ENCODE measurements at places on chromosomes 3 and 15.

DNA sequence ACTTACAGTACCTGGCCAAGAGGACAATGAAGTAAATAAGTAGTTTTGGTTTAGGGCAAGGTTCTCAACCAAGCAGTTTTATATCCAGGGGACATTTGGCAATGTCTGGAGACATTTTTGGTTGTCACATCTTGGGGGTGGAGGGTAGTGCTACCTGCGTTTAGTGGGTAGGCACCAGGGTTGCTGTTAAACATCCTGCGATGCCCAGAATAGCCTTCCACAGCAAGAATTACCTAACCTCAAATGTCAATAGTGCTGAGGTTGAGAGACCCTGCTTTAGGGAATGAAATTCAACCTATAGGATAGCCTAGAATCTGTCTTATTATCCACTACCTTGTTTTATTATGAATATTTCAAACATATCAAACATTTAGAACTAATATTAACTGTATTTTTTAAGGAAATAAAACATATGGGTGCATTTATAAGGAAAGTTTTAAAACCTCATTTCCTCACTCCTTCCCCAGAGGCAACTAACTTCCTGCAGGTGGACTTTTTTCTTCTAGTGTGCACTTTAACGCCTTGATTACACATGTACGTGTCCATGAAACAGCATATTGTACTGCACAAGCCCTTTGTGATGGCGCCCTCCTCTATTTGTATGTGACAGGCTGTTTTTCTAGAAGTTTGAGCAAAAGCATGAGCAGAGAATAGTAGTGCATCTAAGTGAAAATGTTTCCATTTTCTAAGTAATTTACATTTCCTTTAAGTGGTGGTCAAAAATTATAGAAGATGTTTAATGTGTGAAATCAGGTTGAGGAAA is 57.1 kb downstream of the TRAK1 start:
- no peak for DNase-seq

- no peak for DNase-seq
Observed at GRCh38 chr3:80068459-80068858, 300.7 kb upstream of the ROBO1 start.

GRCh38 chr3:27686642-27687041 is 35.5 kb downstream of the EOMES start:
- peak; percentile 54 for DNase-seq

DNA sequence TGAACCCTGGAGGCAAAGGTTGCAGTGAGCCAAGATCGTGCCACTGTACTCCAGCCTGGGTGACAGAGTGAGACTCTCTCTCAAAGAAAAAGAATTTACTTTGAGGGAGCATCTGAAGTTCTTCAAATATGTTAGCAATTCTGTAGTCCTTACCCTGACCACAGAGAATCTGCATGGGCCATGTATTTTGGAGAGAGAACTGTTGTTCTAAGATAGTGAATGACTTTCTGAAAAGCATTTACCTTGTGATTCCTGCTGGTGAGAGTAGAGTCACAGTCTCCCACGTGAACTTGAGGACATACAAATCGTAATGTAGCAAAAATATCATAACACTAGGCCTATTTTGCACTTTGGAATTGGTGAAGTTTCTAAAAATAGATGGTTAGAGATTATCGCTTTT is 3.9 kb downstream of the BRK1 start:
- no peak for DNase-seq

DNA sequence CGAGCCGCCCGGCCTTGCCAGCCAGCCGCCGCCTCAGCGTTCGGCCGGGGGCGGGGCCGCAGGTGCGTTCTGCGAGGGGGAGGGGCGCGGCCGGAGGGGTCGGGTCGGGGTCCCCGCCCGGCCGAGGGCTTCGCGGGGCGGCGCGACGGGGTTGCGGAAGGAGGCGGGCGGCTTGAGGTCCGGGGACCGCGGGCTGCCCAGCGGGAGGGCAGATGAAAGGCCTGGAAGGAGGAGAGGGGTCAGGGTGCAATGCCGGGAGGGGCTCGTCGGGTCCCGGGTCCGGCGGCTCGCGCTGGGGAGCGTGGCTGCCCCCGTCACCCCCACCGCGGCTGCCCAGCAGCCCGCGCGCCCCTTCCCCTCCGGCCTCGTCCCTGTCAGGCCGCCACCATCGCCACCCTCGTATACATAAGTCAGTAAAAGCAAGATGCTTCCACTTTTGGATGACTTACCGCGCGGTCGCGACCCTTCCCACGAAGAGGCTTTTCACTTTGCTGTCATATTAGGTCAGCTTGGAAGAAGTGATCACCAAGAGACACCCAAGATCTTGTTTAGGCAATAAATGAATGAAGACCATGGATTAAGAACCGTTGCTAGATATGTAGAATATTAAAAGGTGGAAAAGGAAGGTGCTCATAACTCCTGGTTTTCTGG is 620 bp upstream of the ANP32A start:
- no peak for DNase-seq

- DNase-seq, result peak; percentile 24
Observed at GRCh38 chr15:72033711-72034110, 84.2 kb downstream of the MYO9A start.

DNA sequence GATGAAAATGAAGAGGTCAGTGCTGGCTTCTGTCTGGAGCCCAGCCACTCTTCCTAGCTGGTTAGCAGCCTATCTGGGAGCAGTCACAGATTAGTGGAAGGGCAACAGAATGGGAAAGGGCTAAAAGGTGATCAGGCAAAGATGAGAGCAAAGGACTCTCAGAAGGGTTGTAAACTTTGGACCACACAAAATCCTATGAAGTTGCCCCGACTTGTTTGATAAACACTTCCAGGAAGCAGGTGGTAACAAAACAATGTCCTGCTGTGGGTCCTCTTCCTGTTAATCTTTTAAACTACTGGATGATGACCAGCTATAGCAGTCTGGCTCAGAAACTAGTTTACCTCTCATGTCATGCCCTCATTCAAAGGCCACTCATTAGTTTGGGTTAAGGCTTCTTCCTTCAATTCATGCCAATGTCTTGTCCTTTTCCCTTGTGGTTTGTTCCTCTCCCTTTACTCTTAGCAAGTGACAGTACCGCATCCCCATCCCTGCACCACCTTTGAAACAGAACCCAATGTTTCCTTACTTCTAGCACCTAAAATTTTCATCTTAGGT is 19.2 kb downstream of the POLG start:
- no peak for DNase-seq

DNA sequence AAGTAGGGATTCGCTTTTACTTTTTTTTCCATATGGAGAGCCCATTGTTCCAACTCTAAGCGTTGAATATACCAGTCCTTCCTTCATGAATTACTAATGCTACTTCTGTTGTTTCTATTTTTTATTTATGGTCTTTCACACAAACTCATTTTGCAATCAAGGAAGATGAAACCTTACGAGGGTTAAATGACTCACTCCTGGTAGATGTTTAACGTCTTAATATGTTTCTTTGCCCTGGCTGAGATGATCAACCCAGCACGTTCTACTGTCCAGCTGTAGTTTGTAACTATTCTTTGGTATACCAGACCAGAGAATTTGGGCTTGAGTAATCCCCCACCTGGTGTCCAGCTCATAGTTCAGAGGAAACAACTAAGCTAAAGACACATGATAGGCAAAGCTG is 23.1 kb downstream of the CDCP1 start:
- peak; percentile 87 for DNase-seq

GRCh38 chr3:36920884-36921567 is 23.8 kb downstream of the TRANK1 start:
- no peak for DNase-seq

- DNase-seq, result no peak
Observed at GRCh38 chr3:20516311-20516710, 330.3 kb upstream of the SGO1 start.

- no peak for DNase-seq
Observed at GRCh38 chr15:56653107-56653506, 80.2 kb downstream of the ZNF280D start.

DNA sequence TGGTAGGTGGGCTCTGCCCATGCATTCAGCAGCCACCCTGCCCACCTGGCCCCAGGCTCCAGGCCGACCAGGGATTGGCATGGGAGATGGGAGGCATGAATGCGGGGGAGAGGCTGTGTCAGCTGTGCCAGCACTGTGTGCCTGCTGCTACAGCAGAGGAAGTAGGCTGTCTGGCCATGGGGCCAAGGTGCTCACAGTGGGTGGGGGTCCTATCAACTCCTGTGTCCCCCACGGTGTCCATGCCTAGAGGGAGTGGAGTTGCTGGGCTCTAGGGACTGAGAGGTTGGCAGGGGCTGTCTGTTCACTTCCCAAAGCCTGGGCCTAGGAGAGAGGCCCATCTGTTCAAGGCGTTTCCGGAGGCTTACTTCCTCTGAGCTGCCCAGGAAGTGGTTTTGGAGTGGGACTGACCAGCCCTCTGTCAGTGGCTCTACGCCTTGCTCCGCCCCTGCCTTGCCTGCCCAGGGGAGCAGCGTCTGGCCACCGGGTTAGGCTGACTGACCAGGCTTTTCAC is 5.8 kb downstream of the PRKCD start:
- peak; percentile 44 for DNase-seq

GRCh38 chr3:42638339-42638842 is 15.1 kb upstream of the ZBTB47 start:
- no peak for DNase-seq

GRCh38 chr3:194070220-194070633 is 65.7 kb upstream of the HES1 start:
- DNase-seq, result no peak

- DNase-seq, result peak; percentile 70
Observed at GRCh38 chr15:60212536-60212935, 185.2 kb downstream of the ANXA2 start.

DNA sequence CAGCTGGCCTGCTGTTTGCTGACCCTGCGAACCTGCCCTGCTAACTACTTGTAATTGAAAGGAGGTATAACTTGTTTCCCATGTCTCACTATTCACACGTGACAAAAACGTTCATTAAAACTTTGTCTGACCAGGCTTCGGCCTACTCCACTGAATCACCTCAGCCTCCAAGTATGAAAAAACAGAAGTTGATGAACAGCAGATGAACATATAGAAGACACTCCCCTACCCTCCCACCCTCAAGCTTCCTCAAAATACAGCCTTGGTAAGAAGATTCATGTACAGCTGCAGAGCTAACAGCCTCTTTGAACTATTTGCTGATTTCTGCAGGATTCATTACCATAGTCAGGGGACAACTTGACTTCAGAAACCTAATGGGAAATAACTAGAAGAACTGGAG is 10.7 kb downstream of the RBM15B start:
- DNase-seq, result no peak

DNA sequence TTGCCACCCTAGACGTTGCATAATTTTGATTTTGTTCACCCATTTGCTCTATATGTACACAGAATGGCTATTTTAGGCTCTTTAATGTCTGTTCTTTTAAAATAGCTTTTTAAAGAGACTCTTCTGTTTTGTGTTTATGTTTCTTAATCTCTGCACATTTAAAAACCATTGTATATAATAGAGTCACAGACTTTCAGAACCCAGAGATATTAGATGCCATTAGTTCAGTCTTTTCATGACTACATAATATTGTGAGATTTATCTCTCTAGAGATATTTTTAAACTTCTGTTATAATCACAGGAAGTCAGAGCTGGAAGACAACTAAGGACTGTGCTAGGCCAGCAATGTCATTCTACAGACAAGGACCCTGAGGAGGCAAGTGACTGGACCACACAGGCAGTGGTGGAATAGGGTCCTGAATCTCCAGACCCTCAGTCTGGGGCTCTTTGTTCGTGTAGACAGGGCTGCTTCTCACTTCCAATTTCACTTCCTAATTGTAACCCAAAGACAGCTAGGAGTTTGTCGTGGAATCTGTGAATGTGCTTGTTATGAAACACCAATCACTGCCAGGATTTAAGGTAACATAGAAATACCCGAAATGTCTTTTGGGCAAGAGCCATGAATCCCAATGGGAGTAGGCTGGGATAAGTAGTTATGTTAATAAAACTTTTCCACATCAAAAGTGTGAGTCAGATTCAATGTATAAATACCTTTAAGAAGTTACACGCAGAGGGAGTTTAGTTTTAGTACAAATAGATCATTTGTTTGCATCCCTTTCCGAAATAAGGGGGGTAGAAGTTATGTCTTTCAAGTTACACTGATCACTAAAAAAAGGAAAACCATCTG is 165.2 kb upstream of the ROPN1 start:
- peak; percentile 42 for DNase-seq
